ENCODE measurements at places on chromosomes 1 and 21.

DNA sequence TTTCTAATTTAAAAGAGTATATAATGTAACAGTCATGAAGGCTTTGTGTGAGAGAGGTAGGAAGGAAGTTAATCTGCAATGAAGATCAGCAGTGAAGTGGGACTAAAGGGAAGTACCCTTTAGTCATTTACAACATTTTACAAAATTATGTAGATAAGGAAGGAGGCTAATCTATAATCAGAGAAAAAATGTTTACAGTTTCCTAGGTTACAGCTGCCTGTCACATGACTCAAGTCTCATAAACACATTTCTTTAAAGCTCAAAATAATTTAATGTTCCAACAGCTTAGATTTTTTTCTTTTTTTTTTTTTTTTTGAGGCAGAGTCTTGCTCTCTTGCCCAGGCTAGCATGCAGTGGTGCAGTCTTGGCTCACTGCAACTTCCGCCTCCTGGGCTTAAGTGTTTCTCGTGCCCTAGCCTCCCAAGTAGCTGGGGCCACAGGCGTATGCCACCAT is 26.2 kb upstream of the CAP1 start:
- no peak for DNase-seq

DNA sequence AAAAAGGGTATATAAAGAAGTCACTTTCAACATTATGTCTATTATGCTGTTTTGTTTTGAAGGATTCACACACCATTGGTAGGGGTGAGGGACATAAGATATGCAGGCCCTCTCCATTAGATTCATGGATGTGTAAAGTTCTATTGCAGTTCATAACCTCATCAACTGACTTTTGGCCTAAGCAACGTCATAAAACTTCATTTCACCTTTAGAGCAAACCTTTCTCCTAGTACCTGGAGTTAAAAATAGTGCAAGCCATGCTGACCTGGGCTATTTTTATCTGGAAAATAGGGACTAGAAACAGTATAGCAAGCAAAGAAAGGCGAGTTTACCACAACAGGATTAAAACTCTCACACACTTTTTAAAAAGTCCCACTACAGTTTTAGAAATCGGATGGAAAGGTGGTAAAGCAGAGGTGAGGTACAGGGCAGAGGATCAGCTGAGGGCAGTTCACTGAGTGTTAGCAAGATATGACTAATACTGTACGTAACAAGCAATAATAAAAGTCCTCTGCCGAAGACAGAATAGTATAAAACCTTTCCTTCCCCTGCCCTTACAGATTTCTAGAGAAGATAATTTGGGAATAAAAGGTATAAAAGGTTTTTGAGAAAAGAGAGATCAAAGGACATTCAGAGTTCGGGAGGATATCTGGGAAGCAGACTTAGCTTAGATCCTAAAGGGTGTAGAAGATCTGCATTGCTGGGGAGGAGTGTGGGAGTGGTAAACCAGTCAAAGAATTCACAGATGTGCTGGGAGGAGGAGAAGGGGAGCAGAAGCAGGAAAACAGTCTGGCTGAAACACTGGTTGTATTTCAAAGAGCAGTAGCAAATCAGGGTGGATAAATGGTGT is 14.3 kb downstream of the EGLN1 start:
- DNase-seq = no peak

GRCh38 chr1:236370420-236370819 is 23.7 kb upstream of the EDARADD start:
- DNase-seq = no peak

GRCh38 chr1:35656148-35656862 is 15.0 kb upstream of the PSMB2 start:
- DNase-seq = no peak

DNA sequence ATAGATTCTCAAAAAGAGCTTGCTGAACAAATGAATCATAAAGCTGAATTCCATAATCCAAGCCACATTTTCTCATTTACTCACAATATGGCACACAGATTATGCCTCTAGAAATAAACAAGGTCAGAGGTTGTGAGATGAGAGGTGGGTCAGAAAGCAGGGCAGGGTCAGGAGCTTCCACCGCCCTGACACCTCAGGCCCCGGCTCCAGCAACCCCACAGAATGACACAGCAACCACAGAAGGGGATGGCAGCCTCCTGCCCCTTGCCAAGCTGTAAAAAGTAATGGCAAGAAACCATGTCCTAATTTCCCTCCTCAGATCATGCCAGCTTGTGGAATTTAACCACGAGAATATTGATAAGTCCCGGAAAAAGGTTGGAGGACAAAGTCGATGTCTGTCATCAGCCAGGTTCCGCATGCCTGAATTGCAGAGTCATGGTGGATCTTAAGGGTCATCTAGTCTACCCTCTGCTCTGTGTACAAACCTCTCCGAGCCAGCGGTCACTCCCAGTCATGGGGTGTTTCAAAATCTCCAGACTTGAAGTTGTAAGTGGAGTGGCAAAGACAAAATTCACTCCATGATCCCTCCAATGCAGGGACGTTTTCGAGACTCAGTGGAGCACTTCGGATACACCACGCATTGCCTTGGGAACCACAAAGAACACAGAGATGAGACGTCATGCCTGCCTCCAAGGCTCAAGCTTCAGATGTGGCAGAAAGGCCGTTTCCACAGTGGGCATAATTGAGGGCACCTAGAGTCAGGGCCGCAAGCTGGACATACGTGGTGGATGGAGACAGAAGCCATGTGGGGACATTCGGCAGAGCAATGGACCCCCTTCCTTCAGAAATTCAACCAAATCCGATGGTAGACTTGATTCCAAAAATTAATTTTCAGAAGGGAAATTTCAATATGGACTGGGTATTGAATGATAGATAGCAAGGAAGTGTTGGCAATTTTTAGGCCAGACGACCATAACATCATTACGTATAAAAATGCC is 254.0 kb downstream of the TOMM20 start:
- DNase-seq = no peak

DNA sequence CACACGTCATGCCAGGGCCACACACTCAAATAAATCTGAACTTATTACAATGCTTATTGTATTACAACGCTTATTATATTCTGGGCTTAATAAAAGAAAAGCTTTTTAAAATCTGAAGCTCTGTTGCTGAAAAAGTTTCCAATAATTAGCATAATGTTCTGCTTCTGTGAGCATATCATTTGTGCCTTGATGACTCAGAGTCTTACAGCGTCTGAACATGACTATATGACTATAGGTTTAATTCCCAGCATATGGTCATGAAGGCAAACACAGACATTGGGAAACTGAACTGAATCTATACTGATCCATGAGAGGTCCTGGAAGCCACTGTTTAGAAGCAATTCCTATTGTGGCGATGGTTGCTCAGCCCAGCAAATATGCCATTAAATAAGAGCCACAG is 66.3 kb downstream of the SIM2 start:
- DNase-seq = no peak

GRCh38 chr1:116724765-116725375 is 29.4 kb upstream of the CD2 start:
- peak; percentile 46 for DNase-seq

DNA sequence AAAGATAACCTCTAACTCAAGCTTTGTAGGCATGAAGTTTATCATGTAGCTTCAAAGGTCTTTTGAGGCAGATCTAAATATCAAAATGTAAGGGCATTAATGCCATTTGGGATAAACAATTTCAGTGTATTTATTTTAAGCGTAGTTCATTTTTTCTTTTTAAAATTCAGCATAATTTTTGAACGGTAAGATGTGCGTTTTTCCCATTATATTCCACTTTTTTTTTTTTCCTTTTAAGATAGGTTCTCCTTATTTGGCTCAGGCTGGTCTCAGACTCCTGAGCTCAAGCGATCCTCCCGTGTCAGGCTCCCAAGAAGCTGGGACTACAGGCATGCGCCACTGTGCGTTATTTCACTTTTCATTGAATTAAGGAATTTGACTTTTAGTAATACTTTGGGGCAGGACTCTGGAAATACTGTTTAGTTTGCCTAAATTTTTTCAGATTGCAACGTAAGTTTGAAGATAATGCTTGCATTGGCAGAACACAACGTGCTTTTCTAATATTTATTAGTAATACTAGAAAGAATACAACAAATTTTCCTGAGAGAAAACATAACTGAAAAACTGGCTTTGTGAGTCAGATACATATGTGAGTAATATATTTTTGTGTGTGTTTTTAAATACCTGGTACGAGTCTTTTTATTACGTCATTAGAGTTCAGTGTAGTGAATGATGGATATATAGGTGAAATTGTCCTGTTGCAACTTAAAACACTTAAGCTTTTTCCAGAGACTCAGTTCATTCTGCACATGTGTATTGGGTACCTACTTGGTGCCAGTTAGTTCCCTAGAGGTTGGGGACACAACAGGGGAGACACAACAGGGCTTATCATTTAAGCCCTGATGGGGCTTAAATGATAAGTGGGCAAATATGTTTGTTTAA is 2.2 kb downstream of the RALGPS2 start:
- DNase-seq = peak; percentile 15

GRCh38 chr1:178133239-178133989 is 39.5 kb downstream of the RASAL2 start:
- no peak for DNase-seq

DNA sequence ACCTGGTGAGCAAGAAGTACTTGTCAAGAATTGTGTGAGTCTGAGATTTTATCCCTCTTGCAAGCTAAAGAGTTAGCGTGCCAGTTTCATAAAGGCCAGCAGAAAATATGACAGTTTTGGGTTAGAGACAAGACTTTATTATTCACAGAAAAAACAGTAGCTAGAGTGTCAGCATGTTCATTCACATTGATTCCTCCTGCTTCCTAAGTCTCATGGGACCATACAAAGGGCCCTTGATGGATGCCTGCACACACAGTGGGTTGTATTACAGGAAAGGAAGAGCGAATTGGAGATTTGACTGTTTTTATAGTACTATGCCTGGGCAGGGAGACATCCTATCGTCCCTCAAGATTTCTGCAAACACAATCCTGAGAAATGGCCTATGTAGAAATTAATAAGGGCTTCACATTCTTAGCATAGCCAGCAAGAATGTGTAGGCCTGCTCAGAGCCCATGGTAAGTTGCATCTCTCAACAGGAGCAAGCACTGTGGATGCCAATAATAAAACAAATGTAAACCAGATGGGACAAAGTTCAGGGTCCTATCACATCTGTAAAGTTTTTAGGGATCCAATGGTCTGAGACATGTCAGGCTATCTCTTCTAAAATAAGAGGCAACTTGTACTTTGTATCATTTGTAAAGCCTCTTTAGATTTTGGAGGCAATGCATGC is 4.0 kb upstream of the ASPM start:
- DNase-seq = no peak

DNA sequence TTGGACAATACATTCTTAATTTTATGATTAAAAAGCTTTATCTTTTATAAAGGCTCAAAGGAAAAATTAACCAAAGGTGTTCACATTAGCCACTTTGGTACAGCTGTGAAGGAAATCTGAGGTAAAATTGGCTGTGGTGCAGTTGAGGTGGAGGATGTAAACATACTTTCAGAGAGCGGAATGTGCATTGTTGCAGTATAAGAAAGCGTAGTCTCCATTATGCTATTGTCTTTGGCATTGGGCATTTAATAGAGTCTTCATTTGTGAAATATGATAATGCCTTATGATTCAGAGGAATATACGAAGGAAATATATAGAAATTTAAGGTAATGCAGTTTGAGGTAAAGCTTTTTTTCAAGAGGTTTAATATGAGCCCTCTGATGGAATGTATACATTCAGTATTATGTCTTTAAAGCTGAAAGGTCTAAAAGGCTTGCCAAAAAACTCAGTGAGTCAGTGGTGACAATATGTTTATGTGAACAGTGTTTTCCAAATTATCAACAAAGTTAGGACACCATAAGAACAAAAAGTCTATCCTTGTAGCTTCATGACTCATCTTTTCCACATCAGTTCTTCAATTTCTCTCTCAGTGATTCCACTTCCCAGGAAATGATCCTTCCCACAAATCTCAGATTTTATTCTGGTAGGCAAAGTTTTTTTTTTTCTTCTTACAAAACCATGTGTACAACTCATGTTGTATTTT is 26.9 kb upstream of the DDR2 start:
- DNase-seq = no peak

DNA sequence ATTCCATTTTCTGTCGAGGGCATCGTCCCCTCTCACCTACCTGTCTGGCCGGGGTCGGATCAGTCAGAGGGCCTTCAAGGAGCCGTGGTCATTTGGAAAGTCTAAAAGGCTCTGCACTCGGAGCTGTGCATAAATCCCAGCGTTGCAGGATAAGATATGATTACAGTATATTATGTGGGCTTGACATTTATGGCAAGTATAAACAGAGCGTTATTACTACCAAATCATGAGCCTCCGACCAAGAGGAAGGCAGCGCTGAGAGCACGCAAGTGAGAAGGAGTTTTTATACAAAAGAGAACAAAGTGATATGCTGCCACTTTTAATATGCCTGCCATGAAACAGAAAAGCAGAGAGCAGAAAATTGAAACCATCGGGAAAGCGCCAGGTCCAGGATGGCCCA is 419.4 kb upstream of the VAMP3 start:
- no peak for DNase-seq

DNA sequence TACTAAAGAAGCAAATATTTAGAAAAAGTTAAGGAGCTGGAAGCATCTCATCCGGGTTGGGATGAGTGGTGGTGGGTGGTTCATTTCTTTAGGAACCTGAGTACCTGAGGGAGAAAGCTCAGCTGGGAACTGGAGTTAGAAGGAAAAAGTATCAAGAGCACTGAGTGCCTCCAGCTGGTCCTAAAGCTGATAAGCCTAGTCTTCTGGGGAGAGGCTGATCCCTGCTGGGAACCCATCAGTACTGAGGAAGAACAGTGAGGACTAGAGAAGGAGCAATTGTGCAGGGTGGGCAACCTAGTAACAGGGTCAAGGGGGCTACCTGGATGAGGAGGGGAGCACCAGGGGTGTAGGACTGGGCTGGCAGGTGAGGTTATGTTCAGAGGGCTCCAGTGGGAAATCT is 89.5 kb downstream of the RUNX1 start:
- no peak for DNase-seq

DNA sequence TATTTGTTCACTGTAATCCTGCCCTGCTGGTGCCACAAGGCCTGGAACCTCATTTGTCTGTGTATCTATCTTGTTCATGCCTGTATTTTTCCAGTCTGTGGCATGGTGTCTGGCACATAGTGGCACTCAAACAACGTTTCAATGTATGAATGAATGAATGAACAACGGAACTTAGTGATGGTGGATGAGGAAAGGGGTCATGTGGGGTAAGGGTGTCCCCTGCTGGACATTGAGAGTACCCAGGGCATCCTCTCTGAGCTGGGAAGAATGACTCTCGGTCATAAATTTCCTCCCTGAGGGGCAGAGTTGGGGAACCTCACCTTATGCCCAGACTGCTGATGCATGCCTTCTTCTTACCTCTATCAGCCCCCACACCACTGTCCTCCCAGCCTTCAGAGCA is 18.9 kb upstream of the ZNF683 start:
- DNase-seq = peak; percentile 1
